ENCODE measurements at places on chromosomes 13 and 19.

DNA sequence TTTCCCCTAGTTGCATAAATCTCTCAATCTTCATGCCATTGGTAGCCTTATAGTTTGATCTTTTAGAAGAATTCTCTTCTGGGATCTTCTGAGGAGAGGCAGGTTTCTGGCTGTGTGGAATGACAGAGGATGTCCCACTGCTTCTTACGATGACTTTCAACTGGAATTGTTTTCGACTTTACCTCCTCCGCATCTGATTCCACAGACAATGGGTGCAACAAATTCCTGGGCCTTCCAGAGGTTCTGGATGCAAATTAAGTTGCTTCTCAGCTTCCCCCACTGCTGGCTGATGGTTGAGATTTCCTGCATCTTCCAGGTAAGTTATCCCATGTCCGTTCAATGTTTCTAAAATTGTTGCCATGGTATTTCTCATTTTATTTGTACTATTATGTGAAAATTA is 142.3 kb upstream of the TSC22D1 start:
- no peak for DNase-seq

- DNase-seq = no peak
Measured at GRCh38 chr19:38122402-38123093, 101.5 kb downstream of the DPF1 start.

GRCh38 chr13:108980237-108980636 is 350.8 kb downstream of the MYO16 start:
- no peak for DNase-seq

DNA sequence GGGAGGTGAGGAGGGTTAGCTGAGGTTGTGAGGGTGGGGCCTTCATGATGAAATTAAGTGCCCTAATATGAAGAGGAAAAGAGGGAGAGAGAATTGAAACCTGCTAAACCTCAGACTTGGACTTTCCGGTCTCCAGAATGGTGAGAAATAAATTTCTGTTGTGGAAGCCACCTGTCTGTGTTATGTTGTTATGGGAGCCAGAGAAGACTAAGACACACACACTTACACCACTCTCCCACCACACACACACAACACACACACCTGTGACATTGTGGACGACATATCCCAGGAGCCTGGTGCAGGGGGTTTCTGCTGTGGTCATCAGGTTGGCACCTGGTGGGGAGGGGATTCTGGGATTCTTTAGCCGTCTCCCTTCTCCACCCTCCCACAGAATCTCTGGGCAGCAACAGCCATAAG is 14.0 kb downstream of the KLK4 start:
- DNase-seq = no peak

DNA sequence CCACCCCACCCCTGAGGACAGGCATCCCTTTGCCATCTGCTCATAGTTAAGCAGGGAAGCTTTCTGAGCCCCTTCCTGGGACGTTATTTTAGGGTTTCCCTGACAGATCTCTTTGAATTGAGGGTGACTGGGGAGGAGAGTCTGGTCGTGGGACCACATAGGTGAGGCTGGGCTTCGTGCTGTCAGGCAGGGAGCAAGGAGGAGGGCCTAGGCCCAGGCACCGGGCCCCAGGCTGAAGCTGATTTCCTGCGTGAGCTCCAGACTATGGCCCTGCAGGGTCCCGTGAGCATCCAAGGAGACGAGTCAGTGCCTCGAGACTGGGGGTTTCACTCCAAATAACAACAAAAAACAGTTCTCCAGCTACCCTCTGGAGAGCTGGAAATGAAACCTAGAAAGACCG is 60.4 kb downstream of the MYO9B start:
- DNase-seq = no peak

DNA sequence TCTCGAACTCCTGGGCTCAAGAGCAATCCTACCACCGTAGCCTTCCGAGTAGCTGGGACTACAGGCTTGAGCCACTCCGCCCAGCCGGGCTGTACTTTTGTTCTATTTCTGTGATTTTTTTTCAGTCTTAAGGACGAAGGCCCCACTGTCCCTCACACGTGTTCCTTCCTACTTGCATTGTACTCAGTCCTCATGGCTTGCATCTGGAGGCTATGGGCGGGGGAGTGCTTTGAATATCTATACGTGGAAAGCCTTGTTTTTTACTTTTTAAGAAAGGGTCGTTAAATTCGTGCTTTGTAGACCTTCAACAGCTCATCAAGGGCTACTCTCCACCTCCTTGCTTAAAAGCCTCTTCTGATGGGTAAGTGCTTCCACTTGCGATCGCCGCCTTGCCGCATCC is 36.8 kb downstream of the NLRP12 start:
- DNase-seq = no peak

GRCh38 chr13:82480415-82480814 is 1401.9 kb downstream of the SLITRK1 start:
- DNase-seq = no peak

- no peak for DNase-seq
Measured at GRCh38 chr19:3097442-3097871, 3.3 kb downstream of the GNA11 start.

DNA sequence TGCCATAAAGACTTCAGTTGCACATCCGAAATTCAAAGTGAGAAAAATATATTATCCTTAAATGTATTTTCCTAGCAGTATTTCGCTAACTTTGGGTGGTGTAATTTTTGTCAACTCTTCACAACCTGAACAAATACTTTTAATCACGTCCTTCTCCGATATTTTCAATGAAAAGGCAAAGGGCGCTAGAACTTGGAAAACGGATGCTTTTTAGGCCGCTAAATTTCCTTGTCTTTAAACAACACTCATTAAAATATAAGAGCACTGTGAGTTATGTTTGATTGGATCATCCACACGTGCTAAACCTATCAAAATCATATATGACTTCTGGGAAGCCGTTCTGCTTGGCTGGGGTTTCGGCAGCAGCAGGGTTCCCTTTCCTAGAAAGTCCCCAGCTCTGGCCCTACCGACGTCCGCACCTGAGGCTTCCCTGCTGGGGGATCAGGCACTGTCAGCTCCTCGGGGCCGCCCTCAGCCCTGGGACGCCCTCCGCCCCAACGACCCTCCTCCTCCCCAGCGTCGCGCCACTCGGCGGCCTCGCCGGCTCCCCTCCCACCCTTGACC is 462 bp upstream of the MPHOSPH8 start:
- no peak for DNase-seq

GRCh38 chr19:48807590-48808308 is 3.1 kb downstream of the BCAT2 start:
- DNase-seq = no peak

DNA sequence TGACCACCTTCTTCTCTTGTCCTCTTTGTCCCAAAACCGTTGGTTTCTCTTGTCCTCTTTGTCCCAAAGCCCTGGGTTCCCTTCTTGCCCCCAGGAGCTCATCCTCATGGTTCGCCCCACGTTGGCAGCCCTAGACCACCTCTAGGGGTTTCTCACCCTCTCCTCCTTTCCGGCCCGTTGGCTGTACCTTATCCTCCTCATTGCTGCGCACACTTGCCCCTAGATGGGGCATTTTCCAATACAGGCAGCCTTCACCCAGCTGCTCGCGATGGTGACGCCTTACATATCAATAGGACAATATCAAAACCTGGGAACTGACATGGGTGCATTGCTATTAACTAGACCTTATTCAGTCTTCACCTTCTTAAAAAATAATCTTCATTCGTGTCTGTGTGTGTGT is 86.5 kb downstream of the IPO5 start:
- DNase-seq = no peak

GRCh38 chr13:31908696-31909411 is 122.7 kb upstream of the FRY start:
- no peak for DNase-seq

- no peak for DNase-seq
Measured at GRCh38 chr19:32168606-32169005, 176.8 kb upstream of the ZNF507 start.

- no peak for DNase-seq
Measured at GRCh38 chr13:51156648-51157047, 45.6 kb upstream of the C13orf42 start.

GRCh38 chr13:39263531-39263930 is 225.3 kb downstream of the NHLRC3 start:
- DNase-seq = no peak

DNA sequence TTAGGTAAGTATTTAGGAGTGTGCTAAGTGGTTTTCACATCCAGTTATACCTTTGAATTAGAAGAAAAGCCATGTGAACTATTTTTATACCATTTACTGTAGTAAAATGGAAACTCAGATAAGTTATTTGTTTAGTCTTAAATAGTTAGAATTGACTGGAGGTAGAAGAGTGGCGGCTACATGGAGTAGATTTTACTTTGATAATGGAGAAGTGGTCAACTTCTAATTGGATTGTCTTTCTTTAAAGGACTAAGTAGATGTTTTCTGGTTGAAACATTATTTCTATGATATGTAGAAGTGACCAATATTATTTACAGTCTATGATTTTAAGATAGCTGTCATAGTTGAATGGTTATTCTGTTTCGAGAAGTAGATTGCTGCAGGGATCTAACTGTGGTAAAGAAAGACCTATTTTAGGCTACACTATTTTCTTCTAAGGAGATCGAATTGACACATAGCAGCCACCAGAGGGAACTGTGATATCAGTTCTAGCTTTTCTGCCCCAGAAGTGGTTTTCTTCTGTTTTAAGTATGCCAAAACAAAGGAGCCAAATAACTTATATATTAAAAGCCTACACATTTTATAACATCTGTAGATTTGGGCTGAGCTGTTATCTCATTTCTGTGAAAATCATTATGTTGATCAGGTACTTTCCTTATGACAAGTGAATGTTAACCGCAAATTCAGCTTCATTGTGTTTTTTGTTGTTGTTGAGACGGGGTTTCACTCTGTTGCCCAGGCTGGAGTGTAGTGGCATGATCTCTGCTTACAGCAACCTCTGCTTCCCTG is 26.1 kb downstream of the ZMYM2 start:
- DNase-seq = no peak

- no peak for DNase-seq
Measured at GRCh38 chr19:41921577-41922576, 6.4 kb downstream of the ERFL start.

GRCh38 chr13:85255978-85256377 is 543.2 kb downstream of the SLITRK6 start:
- no peak for DNase-seq

- DNase-seq = no peak
Measured at GRCh38 chr13:112652512-112653070, 37.2 kb upstream of the ATP11A start.

DNA sequence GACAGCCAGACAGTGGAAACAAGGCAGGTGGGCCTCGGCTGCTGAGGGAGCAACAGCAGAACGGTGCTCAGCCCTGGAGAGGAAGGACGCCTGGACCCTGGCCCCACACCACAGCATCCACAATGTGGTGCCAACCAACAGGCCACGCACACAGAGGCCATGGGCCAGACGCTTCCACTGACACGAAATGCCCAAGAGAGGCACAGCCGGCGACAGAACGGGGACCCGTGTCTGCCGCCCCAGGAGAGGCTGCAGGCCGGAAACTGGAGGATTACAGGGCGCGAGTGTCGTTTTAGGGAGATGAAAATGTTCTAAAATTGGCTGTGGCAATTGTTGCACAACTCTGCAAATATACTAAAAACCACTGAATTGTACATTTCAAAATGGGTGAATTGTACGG is 69.7 kb downstream of the RASA3 start:
- no peak for DNase-seq

DNA sequence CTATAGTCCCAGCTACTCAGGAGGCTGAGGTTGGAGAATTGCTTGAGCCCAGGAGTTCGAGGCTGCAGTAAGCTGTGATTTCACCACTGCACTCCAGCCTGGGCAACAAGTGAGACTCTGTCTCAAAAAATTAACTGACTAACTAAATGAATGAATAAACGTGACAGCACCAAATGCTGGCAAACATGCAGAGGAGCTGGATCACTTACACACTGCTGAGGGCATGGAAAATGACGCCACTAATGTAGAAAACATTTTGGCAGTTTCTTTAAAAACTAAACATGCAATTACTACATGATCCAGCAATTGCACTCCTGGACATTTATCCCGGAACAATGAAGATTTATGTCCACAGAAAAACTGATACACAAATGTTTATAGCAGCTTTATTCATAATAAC is 31.3 kb upstream of the GTF3A start:
- no peak for DNase-seq

- DNase-seq = no peak
Measured at GRCh38 chr13:99417201-99418102, 83.8 kb upstream of the TM9SF2 start.

- DNase-seq = no peak
Measured at GRCh38 chr13:39580881-39581575, 22.0 kb downstream of the LHFPL6 start.

DNA sequence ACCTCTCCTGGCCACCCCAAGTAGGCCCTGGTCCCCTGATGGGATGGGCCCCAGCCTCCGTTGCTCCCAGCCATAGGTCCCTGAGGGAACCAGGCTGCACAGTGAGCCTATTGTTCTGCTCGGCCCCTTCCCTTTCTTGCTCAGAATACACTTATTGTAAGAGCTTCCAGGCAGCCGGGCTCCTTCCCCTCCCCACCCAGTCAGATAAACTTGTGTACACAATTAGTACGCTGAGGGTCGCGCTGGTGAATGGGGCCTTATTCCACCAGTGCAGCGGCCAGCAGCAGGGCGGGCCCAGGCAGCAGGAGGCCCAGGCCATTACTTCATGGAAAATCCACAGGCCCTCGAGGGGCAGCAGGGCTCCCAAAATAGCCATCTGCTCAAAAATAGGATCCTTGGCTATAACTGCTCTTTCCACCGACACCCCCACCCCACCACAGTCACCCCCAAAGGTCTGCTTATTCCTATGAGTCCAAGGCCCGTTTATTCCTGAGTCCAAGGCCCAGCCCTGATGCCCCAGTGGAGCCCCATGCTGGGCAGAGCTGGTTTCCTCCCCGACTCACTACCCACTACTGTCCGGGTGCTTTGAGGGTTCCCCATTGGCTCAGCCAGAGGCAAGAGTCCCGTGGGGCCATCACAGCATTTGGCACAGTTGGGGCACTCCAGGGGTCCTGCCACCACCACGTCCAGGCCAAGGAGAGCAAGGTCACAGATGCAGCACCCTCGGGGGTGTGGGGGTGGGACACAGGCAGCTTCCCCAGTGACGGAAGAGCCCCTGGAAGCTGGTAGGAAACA is 22.1 kb downstream of the CAPN12 start:
- DNase-seq = no peak

DNA sequence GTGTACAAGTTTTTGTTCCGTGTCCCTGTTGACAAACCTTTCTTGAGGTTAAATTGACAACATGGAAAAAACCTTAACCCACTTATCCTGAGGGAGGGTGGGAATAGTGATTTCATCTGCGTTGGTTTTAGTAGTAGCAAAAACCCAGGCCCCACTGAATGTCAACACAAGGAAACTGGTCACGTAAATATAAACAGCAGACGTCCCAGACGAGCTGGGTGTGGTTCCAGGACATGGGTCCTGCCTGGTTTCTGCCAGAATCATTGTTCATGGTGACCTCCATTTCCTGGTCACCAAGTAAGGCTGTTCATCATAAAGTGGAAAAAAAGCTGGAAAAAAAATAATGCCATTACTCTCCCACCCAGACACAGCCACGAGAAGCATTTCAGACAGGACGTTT is 16.9 kb upstream of the F2RL3 start:
- DNase-seq = no peak

GRCh38 chr19:36821758-36822157 is 16.4 kb downstream of the ZNF790 start:
- no peak for DNase-seq

GRCh38 chr19:36046443-36047050 is 7.5 kb downstream of the THAP8 start:
- no peak for DNase-seq

All from NK-92 treated with Interleukin-12 subunit alpha and Interleukin-12 subunit beta, amount 100 ng/mL, for 24 hours (cell line).